ENCODE measurements at places on chromosomes 2 and 18. TPM values are rescaled to one million over a fixed set of nuclear protein-coding genes. Genes with fewer than 3 reads are reported as not detected.

RGPD4 gene
- total RNA-seq, result not detected

TWIST2 gene
- total RNA-seq, result not detected

FLACC1 gene
- 1.1 TPM for total RNA-seq

CXCR1 gene
- not detected for total RNA-seq

DLGAP1 gene
- 1.8 TPM for total RNA-seq

LMAN1 gene
- 38.5 TPM for total RNA-seq

FHOD3 gene
- total RNA-seq, result 0.67 TPM
